CD4-positive, alpha-beta T cell treated with Interleukin-17A for 4 hours (primary cell): ENCODE measurements at places on chromosomes 3 and 15.
A peak's percentile ranks its signal among the peaks of the same experiment; 100 is the strongest.

- DNase-seq: no peak
Observed at GRCh38 chr15:76204109-76204845, 107.0 kb downstream of the ETFA start.

- peak; percentile 51 for DNase-seq
Observed at GRCh38 chr15:80695911-80696661, 976 bp downstream of the ABHD17C start.

GRCh38 chr15:48112242-48112641 is 8.5 kb upstream of the SLC24A5 start:
- no peak for DNase-seq

DNA sequence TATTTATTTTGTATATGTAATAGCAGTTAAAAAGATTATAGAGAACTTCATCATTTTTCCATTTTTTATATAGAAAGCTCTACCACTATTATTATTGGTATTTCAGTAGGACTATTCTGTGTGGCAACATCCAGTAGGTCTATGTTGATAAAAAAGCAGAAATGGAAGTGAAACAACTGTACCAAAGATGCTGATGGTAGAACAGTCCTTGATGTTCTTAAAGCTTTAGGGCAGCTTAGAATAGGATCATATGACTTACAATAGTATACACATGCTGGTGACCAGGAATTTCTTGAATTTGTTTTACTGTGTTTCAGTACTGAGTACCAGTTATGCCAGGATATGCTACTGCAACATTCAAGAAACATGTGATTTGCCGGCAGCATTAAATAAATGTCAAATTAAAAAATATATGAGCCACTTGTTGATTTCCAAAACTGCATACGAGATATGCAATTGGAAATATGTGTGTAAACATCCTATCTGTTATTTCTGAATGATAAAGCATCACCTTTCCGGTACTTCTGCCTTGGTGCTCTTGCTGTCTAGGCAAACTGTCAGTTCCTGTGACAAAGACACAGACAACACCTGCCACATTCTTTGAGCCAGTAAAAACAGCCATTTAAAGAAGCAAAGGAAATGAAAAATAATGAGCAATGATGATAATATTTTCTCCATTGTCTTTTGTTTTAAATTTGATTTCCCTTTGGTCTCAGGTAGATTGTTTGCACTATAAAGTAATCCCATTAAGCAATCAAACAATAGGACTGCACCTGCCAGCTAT is 649.2 kb downstream of the ZPLD1 start:
- DNase-seq: no peak

DNA sequence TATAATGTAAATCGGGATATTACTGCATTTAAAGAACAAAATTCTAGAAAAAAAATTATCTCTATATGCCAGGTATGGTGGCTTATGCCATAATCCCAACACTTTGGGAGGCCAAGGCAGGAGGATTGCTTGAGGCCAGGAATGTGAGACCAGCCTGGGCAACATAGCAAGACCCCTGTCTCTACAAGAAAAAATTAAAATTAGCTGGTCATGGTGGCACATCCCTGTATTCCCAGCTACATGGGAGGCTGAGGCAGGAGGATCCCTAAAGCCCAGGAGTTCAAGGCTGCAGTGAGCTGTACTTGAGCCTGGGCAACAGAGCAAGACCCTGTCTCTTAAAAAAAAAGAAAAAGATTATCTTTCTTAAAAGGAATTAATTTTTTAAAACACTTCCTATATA is 12.8 kb downstream of the SENP7 start:
- no peak for DNase-seq

DNA sequence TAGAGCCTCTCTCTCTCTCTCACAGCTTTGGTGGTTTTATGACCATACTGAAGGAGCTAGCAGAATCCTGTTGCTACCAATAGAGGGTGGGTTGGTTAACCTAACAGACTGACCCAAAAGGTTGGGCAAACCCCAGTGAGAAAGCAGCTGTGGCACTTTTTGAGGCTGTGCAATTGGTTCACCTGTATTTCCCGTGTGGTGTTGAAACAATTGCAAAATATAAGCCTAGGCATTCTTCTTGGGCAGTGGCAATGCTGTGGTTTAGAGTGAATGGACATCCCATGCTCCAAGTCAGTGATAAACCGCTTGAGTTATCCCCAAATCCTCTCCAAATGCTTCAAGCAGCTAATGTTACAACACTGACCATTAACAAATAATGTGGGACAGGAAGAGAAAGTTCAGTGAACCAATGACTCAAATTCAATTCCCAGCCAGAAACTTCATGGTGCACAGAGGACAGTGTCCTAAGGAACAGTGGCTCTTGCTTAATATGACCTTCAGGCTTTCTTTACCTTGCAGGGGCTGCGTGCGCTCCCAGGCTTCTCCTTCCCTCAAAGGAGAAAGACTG is 261.9 kb upstream of the ICE2 start:
- no peak for DNase-seq

- no peak for DNase-seq
Observed at GRCh38 chr3:111617406-111617805, 22.3 kb upstream of the ZBED2 start.

DNA sequence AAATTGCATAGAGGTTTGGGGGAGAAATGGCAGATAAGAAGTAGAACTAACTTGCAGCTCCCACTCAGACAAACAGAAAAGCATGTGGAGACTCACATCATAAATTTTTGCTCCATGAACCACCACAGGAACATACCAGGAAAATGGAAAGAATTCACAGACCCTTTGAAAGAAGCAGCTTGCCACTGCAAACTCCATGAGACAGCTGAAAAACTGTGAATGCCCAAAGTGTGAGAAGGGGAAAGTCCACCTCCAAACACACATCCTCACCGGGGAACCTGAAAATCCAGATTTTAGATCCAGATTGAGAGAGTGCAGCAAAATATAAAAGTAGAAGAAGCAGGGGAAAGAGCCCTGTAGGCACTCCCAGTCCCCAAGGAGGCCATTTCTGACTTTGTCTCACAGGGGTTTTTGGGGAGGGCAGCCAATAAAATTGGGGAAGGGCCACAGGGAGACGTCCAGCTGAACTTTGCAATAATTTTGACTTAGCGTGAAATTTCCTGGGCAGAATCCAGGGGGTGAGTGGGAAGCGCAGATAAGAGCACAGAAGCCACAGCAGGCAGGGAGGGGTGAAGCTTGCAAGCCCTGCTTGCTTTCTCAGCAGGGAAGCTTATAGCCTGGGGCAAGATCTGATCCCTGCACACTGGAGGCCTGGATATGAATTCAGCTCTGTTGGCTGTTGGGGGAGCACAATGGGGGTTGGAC is 183.4 kb upstream of the UBE2E2 start:
- DNase-seq: no peak

DNA sequence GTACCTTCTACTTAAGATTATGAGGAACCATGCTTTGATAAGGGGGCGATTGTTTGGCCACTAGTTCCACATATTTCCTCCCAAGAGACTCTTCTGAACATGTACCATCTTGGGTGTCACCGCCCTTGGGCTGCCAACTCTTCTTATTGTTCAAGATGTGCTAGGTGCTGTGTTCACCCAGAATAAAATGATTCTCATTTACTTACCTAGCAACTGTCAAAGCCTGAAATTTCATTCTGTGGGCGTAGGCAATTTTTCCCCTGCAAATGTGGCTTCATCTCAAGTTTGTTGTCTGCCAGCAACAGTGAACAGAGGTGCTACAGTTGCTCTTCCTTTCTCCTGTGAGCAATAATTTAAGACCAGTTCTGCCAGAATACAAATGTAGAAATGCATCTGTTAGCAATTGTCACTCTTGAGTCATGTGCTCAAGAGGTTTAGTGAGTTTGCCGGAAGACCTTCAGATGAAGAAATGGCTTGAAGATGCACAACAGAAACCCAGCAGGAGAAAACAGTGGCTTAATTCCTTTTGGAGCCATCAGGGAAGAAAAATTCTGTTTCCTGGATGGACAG is 41.3 kb upstream of the RARB start:
- DNase-seq: no peak

DNA sequence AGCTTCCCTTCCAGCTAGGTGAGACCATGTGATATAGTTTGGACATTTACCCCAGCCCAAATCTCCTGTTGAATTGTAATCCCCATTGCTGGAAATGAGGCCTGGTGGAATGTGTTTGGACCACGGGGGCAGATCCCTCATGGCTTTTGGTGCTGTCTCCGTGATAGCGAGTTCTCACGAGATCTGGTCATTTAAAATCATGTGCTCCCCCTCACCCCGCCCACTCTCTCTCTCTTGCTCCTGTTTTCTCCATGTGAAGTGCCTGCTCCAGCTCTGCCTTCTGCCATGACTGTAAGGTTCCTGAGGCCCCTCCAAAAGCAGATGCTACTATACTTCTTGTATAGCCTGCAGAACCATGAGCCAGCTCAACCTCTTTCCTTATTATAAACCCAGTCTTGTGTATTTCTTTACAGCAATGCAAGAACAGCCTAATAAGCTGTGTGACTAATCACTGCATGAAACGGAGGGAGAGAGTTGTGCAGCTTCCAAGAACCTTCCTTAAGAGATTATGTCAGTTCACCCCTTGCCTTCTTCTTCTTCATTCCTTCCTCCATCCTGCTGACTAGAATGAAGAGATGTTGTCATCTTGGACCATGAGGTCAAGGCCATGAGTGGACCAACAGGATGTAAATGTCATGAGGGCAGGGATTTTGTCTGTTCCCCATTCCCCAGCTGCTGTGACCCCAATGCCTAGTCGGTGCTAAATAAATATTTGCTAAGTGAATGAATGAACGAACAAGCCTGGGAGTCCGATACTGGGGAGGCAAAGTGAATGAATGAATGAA is 91.0 kb downstream of the CPN2 start:
- no peak for DNase-seq

DNA sequence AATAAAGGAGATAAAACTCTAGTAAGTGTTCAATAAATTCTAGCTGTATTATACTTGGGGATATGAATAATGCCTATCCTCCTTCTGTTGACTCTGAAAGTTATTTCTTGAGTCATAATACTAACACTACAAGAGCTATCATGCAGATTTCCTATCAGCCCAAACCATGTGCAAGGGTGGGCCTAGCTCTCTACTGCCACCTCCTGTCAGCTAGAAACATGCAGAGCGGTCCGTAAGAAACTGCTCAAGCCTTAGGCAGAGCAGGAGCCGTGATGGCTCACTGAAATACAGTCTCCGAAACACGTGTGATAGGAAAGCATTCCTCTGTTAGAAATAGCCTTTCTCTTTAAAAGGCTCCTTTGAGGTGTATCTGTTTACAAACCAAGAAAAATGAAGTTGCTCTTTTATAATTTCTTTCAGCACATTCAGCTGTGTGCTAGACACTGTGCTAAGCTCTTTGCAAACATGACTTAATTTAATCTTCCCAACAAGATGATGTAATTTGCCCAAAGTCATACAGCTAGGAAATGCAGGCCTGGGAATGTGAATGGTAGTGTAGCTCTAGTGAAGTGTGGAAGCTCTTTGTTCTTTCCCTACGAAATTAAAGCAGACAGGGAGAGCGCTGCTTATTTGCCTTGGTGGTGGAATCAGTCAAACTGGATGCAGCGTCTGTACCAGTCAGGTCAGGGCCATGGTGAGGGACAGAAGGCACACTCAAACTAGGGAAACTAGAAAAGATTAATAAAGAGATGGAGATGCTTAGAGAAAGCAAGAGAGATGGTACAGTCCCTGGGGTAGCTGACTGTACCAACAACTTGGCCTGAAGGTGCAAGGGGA is 43.1 kb downstream of the MTHFS start:
- DNase-seq: peak; percentile 66

- DNase-seq: no peak
Observed at GRCh38 chr15:83926116-83926515, 272.2 kb downstream of the ADAMTSL3 start.

DNA sequence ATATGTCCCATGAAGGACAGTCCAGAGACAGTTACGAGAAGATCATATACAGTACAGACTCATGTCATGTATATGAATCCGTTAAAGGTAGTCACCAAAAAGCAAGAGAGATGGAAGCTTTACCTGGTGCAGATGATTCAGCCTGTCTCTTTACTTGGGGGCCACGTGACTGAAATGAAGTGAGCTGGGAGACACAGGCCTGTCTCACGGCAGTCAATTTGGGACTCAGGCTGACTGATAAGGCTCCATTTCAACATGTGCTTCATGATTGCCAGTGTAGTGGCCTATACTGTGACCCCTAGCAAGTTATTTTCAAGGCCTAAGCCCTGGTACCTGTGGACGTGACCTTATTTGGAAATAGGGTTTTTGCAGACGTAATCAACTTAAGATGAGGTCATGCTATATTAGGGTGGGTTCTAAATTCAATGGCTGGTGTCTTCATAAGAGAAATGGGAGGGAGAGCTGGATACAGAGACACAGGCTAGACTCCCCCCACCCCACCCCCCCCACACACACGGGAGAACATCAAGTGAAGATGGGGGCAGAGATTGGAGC is 3.0 kb upstream of the PROK2 start:
- no peak for DNase-seq

GRCh38 chr3:113878403-113878802 is 39.8 kb downstream of the GRAMD1C start:
- DNase-seq: no peak

DNA sequence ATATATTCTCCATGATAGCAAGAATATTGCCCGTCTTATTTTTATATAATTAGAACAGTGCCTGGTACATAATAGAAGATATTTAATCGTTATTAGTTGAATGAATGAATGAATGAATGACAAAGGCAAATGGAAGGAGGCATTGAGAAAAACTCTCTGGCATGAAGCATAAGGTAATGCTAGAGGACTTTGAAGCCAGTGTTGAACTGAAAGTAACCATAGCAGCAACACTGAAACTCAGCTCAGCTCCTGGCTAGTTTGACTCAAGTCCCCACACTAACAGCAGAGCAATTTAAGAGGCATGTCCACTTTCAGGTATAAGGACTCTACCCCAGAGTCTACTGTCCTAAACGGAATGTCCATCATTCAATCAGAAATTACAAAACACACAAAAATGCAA is 227.0 kb downstream of the CPNE4 start:
- no peak for DNase-seq

- DNase-seq: no peak
Observed at GRCh38 chr15:51803965-51804364, 25.5 kb upstream of the TMOD3 start.

- DNase-seq: no peak
Observed at GRCh38 chr3:46460051-46460450, 4.7 kb downstream of the LTF start.

DNA sequence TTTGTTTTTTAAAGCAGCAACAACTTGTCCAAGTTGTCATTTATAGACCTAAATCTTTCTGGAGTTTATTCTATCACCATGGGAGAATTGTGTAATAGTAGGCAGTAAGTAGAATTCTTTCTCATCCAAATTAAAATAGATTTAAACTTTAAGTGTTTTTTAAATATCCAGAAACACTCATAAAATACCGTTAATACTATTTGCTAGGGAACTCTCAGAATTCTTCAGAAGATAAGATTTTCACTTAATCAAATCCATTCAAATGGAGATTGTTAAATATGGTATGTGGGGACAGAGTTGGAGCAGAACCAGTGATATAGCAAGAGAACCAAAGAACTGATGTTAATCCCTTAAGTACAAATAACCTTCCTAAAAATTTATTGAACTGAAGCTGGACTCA is 71.0 kb downstream of the ARIH1 start:
- no peak for DNase-seq

DNA sequence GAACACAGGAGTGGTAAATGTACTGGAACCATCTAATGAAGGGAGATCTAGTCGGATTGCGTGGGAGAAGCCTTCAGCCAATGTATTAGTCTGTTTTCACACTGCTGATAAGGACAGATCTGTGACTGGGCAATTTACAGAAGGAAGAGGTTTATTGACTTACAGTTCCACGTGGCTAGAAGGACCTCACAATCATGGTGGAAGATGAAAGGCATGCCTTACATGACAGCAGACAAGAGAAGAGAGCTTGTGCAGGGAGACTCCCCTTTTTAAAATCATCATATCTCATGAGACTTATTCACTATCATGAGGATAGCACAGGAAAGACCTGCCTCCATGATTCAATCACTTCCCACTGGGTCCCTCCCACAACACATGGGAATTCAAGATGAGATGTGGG is 17.0 kb downstream of the HRG start:
- DNase-seq: no peak
